Ureter (tissue), 1 donor: ENCODE measurements at places on chromosomes 1 and 21. TPM values are rescaled to one million over a fixed set of nuclear protein-coding genes. Genes with fewer than 3 reads are reported as not detected.

CSRP1 gene
- 545 TPM for total RNA-seq

PRR9 gene
- total RNA-seq: not detected

OR10J1 gene
- not detected for total RNA-seq

TNNT2 gene
- 1.4 TPM for total RNA-seq

GRCh38 chr1:234610061-234610665 is at the start of gene IRF2BP2:
IRF2BP2 (minus strand) TSS chr1:234610178; CDS start chr1:234609494, 684 bp downstream.
- DNase-seq: peak; percentile 83

- no peak for DNase-seq
Observed at GRCh38 chr1:154720328-154721297, 112.6 kb upstream of the ADAR start.

- no peak for DNase-seq
Observed at GRCh38 chr1:12142891-12143630, 23.7 kb upstream of the TNFRSF1B start.

DNA sequence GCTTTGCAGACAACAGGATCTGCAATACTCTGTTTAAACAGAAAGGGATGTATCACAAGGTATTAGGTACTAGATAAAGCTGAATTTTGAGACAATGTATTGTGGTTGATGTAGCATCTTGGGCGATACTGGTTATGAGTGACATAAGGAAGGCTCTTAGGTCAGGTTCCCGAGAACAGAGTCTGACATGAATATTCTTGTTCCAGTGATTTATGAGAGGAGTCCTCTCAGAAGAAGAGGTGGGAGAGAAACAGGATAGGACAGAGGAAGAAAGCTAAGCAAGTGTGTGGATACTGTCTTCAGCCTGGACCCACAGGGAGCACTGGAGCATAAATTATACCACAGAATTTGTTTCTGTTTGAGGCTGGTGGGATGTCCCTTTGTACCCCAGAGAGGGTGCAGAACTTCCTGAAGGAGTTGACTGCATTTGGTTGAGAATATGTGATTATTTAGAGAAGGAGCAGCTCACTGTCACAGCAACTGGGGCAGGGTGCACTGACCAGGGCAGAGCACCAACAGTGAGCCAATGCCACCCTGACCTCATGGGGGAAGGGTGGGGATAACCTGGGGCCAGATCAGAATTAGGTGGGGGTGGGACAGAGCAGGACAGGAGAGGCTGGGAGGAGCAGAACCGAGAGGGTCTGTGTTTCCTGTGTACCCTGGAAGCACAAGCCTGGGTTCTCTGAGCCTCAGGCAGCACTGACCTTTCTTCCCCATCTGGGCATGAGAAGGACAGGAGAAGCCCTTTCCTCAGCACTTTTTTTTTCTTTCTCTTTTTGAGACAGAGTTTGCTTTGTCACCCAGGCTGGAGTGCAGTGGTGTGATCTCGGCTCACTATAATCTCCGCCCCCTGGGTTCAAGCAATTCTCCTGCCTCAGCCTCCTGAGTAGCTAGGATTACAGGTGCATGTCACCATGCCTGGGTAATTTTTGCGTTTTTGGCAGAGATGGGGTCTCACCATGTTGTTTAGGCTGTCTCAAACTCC is 36.3 kb upstream of the SLC6A9 start:
- DNase-seq: no peak

GRCh38 chr1:180211860-180212229 is 18.2 kb upstream of the LHX4 start:
- no peak for DNase-seq

DNA sequence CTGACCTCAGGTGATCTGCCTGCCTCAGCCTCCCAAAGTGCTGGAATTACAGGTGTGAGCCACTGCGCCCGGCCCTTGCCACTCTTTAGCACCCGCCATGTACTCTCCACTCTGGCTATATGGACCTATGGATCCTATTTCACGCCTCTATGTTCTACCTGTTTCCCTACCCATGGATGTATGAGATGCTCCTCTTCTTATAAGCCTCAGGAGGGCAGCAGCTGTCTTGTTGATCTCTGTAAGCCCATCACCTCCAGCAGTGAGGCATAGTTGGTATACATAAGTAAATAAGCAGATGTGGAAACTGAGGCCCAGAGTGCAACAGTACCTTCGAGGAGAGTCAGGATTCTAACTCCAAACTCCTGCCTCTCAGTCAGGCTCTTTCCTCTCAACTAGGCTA is 24.7 kb upstream of the ARTN start:
- DNase-seq: no peak

GRCh38 chr1:21510113-21510493 is 880 bp downstream of the ALPL start:
- DNase-seq: no peak

GRCh38 chr1:57620605-57621004 is 196.7 kb upstream of the DAB1 start:
- no peak for DNase-seq

- DNase-seq: peak; percentile 83
Observed at GRCh38 chr21:45880097-45881068, 101.2 kb upstream of the COL6A1 start.

GRCh38 chr21:40833184-40833583 is 13.8 kb downstream of the DSCAM start:
- no peak for DNase-seq

DNA sequence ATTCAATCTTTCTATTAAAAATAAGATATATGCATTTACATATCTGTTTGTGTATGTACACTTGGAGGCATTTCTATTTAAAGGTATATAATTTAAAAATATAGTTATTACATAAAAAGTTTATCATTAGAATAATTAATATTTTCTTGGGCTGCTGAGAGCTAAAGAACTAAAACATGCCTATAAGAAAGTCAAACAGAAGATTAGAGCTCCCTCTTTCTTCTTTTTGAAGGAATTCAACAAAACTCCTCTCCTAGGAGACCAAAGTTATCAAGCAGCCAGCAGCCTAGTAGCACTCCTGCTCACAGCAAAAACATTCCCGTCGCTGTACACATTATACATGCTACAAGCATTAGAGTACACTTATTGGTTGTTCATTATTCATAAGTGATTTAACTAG is 216.4 kb downstream of the VAV3 start:
- DNase-seq: no peak
